IPS-NIHi11 (cell line): ENCODE measurements at places on chromosomes 7 and 10.
A peak's percentile ranks its signal among the peaks of the same experiment; 100 is the strongest.

GRCh38 chr10:1598393-1599153 lies 138.8 kb downstream of the ADARB2 start:
- no peak for DNase-seq

- no peak for DNase-seq
These were observed 65.8 kb upstream of the CAMK2B start for GRCh38 chr7:44391171-44391570.

GRCh38 chr10:5046410-5046809 lies 42.8 kb upstream of the AKR1C2 start:
- DNase-seq: no peak

DNA sequence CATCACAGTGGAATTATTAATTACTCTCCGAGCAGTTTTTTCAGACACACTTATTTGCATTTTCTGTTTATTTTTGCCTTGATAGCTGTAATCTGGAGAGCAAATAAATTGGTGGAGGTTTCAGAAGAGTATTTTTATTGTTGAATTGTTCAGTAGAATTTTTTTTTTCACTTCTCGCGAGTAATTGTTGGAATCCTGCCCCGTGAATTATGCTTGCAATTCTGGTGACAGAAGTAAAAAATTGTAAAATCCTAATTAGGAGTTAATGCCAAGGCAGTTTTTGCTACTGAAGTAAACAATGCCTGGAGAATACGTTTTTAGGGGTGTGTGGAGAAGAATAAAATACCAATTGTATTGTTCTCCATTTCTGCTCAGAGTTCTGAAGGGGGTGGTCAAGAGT lies 88.2 kb downstream of the AOAH start:
- no peak for DNase-seq

- no peak for DNase-seq
These were observed 78.1 kb upstream of the NEBL start for GRCh38 chr10:20975236-20975635.

DNA sequence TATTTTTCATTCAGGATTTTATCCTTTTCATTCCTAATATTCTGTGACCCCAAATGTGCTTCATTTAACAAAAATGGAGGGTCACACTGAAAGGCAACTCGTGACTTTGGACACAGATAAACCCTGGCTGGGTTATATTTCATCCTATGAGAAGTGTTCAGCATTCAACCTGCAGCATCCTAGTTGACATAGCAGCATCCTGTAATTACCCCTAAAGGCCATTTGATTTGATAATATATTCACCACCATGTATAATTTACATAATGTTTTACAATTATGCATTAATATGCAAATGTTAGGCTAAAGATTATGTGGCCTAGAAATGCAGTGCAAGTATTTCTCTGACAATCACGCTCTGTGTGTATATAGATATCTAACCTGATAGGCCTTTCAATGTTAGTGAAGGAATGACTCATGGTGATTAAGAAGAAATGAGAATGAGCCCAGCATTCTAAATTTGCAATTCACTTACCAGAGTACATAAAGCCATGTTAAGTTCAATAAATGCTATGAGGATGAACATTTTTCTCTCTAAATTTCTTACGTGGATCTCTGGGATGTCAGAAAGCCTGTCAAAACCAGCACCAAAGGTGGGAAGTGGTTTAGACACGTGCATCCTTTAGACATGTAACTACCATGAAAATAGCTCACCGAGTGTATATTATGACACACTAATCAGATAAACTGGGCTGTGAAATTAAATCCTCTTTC lies 337.7 kb upstream of the AOAH start:
- no peak for DNase-seq

DNA sequence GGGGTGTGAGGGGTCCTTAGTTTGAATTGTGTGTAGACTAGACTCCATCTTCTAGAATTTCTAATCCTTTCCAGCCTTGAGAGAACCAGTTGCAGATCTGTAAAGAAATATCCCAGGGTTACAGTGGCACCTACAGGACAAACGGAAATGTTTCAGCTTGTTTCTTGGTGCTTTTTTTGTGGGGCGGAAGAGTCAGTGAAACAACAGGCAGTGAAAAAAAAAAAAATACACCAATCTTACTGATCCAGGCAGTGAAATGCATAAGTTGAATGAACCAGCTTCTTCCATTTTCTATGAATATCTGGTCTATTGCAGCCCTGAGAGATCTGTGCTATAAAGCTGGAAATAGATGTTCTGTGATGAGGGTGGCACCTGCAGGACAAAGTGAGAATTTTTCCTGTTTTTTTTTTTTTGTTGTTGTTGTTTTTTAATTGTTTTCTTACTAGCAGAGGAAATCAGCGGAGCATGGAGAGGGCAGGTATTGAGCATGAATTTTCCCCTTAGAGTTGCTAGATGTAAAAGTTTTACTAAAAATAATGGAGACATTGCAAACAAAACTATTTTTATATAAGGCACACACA lies 81.9 kb upstream of the DYNC1I1 start:
- peak; percentile 15 for DNase-seq

GRCh38 chr10:49419005-49419404 lies 23.1 kb upstream of the DRGX start:
- peak; percentile 72 for DNase-seq

DNA sequence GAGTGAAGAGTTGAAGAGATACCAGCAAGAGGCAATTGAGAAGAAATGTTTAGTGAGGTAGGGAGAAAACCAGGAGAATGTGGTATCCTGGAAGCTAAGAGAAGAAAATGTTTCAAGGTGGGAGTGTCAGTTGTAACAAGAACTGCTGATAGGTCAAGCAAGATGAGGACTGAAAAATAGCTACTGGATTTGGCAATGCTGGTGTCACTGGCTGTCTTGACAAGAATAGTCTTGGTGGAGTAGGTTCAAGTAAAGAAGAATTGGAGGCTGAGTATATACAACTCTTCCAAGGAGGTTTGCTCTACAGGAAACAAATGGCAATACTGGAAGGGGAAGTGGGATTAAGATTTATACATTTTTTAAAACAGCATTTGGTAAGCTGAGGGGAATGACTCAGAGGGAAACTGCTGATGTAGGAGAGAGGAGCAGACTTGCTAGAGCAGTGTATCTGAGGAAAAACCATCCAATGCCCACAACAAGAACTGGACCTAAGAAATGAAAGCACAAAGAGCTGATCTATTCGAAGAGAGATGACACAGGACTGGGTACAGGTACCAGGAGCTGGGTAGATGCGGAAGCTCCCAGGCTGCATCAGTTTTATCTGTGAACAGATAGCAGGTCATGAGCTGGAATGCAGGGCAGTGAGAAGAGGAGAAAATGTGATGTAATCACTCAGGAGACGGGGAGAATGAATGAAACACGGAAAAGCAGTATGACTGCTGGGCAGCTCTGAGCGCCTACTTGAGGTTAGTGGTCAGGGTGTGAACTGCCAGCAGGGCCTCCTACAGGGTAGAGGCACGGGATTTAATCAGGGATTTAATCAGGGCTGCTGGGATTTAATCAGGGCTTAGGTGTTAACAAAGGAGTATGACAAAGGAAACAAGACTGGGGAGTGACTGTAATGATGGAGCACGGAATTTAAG lies 34.5 kb downstream of the FAM25A start:
- no peak for DNase-seq

DNA sequence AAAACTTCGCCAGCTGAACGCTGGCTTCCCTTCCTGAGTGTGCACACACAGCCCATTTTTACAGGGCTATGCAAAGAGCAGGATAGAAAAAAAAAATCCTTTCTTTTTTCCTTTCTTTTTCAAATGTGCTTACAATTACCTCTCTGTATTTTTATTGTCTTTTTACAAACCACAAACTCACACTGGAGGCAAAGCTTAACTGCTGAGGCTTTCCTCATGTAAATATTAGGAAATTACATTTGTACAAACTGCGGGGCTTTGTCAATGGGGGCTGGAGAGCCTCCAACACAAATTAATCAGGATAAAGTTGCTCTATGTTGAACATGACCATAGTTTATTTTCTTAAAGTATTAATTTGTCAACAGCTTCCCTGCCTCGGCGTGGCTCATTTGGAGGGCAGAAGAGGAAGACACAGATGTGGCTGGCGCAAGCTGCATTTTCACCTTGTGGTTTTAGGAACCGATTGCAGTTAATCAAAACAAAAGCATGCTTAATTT lies 411.7 kb upstream of the MKI67 start:
- DNase-seq: no peak
